A673 (cell line): ENCODE measurements at places on chromosomes 1 and 21. TPM values are rescaled to one million over a fixed set of nuclear protein-coding genes. Genes with fewer than 3 reads are reported as not detected.

DNA sequence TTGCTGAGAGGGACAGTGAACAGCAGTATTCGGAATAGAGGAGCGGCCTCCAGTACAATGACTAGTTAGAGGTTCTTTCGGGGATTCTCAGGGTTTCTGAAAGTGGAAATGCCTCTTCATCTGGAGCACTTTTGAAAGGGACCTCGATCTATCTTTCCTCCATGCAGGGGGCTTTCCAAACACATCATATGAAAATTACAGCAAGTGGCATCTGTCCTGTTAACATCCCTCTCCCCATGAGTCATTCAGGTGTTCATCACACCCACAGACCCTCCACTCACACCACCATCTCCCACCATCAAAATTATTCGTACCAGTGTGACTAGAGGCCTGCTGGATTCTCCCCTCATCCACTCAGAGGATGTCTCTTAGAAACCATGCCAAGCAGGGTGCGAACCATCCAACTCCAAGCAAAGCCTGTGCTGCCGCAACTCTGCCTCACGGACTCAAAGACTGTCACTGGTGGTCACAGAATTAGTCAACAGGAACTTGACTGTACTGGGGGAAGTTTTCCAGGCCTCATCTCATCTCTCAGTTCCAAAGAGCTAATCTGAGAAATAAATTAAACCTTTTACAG lies 211.1 kb downstream of the MRPL39 start:
- DNase-seq = no peak
- no peak overlapping the region for H3K27ac ChIP-seq
- H3K27me3 ChIP-seq = no peaks in the 10 kb centered on the region
- H3K4me3 ChIP-seq = no peak overlapping the region
- no peaks in the 10 kb centered on the region for H3K36me3 ChIP-seq
- no peaks in the 10 kb centered on the region for H3K4me1 ChIP-seq

GPR37L1 gene
- total RNA-seq = not detected in 2 replicates

DNA sequence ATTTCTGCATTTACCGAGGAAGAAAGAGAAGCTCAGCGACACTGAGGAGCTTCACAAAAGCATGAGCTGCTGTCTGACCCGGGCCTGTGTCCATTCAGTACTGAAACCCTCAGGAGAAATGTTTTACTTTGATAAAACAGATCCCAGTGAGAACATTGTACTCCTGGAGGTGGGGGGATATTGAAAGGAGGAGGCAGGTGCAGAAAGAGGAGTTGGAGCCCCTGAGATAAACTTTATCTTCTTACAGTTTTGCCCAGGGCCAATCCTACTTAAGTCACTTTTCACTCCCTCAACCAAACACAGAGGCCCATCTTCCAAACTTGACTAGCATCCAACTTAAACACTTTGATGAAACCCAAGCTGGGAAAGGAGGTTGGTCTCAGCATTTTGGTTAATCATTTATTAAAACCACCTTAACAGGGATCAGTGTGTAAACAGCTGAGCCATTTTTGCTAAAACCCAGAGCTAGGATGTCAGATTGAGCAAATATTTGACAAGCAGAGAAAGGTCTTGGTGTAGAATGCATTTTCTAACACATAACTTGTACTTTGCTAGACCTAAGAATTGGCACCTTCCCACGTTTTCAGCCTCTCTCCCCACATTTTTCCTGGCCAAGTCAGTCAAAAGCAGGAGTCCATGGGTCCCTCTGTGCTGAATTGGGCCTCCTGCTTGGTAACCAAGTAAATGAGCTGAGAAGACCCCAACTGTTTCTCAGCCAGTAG lies 32.5 kb upstream of the SARS1 start:
- H3K27me3 ChIP-seq = no peaks in the 10 kb centered on the region
- no peaks in the 10 kb centered on the region for H3K36me3 ChIP-seq
- no peak overlapping the region for H3K27ac ChIP-seq
- H3K4me3 ChIP-seq = no peak overlapping the region
- H3K4me1 ChIP-seq = no peaks in the 10 kb centered on the region
- no peak for DNase-seq

DNA sequence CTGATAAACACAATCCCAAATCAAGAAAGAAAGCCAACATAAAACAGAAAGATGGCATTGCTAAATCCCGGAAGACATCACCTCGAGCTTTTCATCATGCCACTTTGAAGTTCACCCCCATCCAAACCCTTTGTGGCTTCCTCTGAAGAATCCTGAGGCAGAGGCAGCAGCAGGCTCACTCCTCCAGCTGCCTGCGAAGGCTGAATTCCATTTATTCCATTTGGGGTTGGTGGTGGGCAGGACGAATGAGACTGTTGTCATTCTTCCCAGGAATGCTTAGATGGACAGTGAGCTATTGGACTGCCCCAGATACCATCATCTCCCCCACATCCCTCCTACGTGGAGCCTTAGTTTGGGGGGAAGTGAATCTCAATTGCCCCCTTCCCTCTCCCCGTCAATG lies 437.5 kb downstream of the SMYD3 start:
- H3K4me1 ChIP-seq = no peaks in the 10 kb centered on the region
- H3K27ac ChIP-seq = no peak overlapping the region
- no peaks in the 10 kb centered on the region for H3K27me3 ChIP-seq
- no peaks in the 10 kb centered on the region for H3K36me3 ChIP-seq
- H3K4me3 ChIP-seq = no peak overlapping the region
